Cortex of kidney (tissue), 1 donor: ENCODE measurements at places on chromosomes 1 and 21.

DNA sequence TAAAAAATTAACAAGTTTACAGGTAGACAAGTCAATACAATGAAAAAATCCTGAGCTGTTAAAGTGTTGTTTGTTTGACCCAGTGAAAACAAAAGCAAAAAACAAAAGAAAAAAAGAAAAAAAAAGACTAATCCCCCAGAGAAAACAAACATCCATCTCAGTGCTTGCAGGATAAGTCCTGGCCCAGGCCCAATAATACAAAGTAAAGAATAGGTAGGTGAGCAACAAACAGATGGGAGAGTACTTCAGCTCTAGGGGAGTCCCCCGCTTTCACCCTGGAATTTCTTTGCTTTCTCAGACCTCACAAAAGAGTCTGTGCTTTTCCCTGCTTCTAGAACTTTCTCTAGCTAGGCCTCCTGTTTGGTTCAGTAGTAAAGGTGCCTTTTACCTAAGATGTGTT is 70.3 kb downstream of the ABCA4 start:
- DNase-seq = no peak

DNA sequence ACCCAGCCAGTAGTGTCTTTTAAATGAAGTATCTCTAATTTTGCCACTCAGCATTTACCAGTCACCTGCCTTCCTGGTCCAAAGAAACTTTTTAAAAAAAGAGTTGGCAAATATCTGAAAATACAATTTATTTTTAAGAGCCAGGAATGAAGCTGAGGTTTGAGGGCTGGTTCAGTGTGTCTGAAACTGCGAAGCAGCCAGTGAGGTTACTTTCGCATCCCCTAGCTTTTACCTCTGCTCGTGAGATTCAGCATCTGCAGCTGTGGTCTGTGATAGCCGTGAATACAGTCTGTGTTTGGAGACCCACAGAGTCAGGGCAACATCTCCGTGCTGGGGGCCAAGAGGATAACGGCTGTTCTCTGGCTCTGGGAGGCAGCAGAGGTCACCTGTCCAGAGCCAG is 21.3 kb upstream of the KCNAB2 start:
- no peak for DNase-seq

DNA sequence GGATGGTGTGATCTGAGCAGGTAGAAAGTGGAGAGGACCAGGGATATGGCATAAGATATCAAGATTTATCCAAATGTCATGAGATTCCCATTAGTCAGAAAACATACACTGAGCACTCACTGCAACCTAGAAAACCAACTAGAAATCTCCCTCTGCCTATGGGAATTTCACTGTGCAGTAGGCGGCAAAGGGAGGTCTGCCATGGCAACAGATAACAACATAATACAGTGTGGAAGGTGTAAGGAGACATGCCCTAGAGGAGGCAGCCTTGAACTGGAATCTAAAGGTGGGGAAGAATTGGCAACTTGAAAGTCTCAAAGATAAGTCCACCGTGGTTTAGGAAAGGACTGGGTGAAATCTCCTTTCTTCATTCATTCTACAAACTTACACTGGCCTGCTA is 238.4 kb downstream of the ATG4C start:
- DNase-seq = no peak

DNA sequence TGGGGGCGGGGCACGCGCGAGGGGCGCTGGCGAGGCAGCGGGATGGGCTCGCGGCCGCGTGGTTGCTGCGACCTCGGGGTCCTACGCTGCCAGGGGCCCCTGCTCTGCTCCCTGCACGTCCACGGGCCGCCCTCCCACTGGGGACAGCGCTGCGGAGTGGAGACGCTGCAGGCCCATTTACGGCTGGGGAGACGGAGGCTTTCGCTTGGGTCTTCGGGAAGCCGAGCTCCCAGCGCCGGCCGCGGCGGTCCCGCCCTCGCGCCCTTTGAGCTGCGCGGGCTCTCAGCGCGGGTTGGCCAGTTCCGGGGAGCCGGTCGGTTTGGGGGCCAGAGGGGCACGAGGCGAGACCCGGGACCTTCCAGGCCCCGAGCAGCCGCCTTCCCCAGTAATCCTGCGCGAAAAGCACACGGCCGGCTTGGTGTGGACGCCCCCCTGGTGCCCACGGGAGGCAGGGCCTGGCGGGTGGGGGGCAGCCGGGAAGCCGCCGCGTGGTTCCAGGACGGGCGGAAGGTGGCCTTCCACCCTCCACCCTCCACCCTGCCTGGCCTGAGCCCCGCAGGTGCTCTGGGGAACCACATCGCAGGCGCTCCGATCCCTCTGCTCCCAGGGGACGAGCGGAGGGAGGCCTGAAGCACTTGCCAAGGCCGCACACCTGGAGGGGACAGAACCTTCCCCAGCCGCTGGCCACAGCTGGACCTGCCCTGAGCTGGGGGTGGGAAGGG is 570 bp upstream of the PEX10 start:
- DNase-seq = no peak

GRCh38 chr1:185058876-185059275 is 13.5 kb downstream of the RNF2 start:
- no peak for DNase-seq

DNA sequence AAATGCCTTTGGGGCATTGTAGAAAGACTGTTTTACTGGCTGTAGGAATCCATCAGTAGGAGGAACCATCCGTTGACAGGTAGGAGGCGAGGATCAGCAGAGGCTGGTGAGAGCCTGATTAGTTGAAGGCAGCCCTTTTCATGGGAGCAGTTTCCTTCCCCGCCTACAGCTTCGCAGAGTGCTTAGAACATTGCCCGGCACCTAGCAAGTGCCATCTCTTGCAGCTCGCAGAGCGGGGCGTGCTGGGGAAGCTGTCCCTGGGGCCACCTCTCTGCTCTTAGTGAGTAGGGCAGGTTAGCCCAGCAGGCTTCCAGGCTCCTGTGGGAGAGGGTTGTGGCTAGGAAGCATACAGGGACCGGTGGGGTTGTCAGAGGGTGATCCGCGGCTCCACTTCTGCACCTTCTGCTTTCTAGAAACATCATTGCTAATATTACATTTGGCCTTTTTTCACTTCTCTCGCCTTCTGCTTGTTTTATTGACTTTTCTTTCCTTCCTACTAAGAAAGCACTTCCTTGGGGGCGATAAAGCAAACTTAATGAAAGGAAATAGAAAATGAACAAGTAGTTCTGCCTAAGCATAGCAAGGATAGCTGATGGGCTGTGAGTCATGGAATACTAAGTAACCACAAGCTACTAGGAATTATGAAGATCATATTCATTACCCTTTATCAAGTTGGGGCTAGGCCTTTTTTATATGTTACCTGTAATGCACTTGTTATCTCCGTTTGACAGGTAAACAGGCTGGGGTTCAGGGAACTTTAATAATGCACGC is 176.7 kb downstream of the GALNT2 start:
- no peak for DNase-seq

DNA sequence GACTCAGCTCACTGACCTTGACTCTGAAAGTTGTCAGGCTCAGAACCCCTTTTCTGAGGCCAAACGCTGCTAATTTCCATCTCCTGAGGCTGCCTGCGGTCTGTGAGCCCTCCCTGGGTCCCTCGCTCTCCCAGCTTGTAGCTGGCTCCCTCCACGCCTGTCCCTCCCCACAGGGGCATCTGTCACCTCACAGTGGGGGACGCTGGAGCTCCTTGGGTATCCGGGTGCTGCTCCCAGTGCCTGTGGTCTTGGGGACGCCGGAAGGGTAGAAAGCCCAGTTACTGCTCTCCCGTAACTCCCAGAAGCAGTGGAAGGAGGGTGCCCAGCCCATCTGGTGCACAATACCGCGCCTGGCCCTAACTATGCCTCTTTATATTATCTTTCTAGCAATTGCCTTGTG is 13.0 kb upstream of the MMEL1 start:
- DNase-seq = no peak
